Left kidney (tissue), 8 donors: ENCODE measurements at places on chromosomes 3 and 15.

DNA sequence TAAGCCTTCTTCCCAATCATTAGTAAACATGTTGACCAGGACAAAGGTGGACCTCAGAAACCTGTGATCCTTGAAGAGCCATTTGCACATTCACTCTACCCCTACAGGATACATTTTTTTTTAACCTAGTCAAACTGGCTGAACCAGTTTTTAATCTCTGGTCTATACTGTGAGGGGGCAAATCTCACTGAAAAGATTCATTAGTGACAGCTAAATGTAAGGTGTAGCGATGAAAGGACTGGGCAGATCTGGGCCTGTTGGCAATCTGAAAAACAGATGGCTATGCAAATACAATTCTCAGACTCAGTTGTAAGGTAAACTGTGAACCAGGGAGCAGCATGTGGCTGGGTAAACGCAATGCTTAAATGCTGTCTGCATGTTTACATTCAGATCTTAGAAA is 75.6 kb upstream of the SNTN start:
- DNase-seq, result peak; percentile 27

GRCh38 chr3:112546216-112546759 is 15.5 kb downstream of the ATG3 start:
- no peak for DNase-seq

DNA sequence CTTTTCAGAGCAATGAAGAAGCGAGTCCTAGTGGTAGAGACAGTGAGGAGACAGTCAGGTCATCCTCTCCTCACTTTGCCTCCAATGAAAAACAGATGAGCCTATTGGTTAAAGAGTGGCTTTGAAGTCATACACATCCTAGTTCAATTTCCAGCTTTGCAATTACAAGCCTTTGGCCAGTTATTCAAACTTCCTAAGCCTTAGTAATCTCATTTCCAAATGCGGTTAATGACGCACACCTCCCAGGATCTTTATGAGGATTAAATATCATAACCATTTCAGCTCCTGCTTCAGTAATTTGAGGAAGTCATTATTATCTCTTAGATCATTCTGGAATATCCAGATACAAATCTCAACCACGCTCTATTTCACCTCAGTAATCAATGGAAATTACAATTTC is 10.0 kb upstream of the ST6GAL1 start:
- no peak for DNase-seq

GRCh38 chr3:42516443-42516842 is 14.0 kb downstream of the VIPR1 start:
- DNase-seq, result no peak

DNA sequence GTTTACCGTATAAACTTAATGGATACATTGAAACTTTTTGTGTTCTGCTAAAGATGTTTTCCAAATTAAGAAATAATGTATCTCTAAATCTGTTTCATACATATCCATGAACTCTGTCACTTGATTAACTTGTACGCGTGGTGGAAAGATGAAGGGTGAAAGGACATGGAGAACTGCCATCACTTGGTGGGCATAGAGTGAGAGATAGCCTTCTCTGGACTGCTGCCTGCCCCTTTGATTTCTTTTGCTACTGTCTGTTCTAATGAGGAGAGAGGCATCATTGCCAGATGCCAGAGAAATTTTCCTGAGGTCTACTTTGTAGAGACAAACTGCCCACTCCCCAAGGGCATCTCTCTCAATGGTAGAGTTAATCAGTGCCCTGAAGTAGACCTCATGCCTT is 120.5 kb downstream of the SLMAP start:
- no peak for DNase-seq

DNA sequence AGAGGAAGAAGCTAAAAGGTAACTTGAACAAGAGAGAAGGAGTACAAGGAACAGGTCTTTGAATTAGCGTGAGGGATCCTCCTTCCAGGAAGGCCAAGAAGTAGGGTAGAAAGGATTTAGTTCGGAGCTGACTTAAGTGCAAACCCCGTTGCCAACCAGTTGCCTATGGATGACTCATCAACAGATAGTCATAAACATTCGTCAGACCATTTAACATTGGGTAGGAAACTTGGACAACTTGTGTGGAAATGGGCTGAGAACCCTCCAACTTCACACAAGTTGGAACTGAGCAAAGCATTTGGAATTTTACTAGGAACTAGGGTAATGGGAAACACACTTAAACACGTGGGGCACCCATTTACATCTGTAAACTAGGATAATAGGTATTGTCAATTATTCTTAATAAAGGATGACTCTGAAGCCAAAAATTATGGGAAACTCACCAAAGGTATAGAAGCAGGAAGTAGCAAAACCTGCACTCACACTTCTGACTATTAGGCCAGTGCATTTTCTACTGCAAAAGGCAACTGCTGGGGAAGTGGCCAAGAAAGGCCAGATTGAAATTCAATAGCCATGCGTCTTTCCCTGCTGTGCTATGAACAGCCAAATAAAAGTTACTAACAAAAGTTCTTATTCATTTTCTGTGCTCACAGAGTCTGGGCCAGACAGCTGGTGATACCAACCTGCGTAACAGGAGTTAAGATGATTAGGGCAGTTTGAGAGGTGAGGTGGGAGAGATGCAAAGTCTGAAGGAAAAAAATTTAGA is 174.5 kb upstream of the TMC3 start:
- DNase-seq, result no peak

GRCh38 chr15:78103406-78104118 is 11.2 kb downstream of the SH2D7 start:
- DNase-seq, result no peak

DNA sequence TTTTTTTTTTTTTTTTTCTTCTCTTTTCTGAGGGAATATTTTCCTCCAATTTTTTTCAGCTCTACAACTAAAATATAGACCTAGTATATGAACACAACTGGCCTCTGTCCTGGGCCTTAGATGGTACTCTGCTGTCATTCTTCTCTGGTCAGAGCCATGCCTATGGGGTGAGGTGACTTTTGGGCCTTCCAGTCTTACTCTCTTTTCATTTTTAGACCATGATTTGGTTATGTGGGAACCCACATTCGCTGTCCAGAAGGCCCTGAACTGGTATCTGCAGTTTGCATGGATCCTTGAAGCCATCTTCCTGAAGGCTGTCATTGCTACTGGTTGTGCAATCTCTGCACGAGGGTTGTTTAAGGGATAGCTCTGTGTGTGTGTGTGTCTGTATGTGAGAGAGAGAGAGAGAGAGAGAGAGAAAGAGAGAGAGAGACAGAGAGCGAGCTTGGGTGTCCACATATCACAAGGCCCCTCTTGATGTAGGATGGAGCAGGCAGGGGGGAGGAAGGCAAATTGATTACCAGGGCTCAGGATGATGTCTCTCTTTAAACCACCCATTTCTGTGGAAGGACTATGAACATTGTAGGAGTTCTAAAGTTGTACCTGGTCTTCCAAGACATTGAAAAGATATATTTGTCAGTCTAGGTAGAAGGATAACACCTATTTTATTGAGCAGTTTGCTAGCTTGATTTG is 6.9 kb downstream of the TGFBR2 start:
- DNase-seq, result no peak

DNA sequence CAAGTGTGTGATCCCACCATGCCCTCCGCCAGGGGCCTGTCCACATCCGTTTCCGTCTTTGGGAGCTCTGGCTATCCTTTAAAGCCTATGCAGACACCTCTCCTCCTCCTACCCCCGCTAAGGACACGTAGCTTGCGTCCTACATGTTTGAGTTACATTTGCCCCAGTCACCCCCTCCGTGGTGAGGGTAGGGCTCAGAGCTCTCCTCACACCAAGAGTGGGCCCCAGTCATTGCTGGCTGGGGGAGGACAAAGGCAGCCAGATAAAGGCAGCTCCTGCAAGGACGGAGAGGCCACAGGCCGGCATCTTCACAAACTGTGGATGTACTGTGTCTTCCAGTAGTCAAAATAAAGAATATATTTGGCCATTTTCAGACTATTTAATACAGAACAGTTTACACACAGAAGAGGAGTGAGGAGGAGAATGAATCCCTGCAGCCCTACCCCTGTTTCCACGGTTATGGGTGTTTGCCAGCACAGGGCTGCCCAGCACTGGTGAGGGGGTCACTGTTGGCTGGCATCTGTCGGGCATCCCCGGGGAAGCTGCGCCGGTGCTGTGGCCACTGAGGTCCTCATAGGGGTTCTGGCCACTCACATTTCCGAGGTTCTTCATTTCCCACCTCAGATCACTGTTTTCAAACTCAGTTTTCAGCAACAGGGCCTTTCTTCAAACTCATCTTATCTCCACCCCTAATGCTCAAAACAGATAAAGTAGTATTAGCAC is 118.7 kb downstream of the CHRNA7 start:
- DNase-seq, result no peak

DNA sequence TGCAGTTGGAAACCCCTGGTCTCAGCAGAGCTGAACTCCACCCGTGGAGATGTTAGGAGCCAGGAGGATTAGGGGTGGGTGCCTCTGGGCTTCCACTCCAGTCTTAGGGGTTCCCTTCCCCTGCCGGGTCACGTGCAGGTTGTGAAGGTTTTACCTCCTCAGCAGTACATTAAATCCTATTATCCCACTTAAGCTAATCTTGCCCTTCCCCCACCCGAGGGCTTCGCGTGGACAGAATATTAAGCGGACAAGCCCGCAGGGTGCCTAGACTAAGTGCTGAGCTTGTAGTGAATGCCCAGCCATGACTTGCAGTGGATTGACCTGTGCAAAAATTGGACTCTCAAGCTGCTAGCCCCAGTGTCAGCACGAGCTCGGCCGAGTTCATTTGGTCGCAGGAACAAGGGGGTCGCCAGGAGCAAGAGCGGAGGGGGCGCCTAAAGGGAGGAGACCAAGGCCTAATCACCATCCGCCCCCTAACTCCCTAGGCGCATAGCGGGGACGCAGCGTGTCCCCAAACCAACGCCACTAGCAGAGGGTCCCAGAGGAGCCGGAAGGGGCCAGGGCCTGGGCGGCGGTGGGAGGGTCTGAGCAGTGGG is 498 bp upstream of the SEMA4B start:
- DNase-seq, result no peak

DNA sequence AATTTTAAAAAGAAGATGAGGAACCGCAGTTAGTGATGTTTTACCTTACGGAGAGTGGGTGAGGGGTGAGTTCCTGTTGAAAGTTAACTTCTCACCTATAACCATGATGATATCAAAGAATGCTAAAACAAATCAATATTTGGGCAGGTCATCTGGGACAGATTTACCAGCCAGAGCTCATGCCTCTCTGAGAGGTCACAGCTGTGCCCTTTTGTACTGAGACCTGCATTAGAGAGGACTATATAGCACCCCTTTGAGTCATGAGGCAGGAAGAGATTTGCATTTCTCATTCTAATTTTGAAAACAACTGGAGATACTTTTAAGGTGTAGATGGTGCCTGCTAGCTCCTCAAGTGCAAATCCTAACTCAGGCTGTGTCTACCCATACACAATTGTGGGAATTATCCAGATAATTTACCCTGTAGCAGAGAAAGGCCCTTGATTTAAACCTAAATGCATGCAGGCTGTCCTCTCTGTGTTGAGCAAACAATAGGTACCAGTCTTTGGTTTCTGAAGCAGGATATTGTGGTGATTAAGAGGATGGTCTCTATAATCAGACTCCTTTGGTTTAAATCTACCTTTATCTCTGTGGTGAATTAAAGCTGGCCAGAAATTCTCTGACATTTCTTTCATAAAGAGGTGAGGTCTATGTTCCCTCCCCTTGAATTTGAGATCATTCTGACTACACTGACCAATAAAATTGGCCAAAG is 5.8 kb upstream of the TM4SF4 start:
- DNase-seq, result no peak

- DNase-seq, result no peak
These were observed 607 bp downstream of the MRPL47 start for GRCh38 chr3:179603831-179604230.

DNA sequence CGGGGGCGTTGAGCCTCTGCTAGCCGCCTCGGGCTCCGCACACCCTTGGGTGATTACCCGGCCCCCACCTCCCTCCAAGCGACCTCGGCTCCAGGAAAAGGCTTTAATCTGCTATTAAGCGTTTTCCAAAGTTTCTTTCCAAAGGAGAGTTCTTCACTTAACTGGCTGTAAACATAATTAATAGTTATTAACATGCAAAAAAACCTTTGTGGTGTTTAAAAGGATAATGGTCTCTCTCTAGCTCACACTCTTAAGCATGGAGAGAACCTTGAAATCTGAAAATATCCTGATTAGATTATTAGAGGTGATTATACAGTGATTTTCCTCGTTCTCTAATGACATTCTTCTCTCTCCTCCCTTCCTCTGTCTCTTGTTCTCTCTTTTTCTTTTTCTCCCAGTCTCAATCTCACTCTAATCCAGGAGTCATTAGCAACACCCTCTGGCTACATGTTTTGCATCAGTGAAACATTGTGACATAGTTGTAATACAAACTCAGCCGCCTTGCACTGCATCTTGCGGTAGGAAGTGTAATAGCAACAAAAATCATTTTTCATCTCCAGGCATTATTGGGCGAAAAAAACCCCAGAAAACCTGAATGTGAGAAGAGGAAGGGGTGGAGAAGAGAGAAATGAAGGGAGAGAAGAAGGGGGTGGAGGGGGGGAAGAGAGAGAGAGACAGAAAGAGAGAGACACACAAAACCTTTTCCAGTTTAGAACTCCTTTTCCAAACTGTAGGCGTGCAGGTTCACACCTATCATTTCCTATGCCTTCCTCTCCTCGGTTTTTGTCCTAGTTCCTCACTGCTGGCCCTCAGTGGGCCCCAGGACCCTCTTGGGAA is 24.4 kb downstream of the NR2F2 start:
- DNase-seq, result peak; percentile 73

DNA sequence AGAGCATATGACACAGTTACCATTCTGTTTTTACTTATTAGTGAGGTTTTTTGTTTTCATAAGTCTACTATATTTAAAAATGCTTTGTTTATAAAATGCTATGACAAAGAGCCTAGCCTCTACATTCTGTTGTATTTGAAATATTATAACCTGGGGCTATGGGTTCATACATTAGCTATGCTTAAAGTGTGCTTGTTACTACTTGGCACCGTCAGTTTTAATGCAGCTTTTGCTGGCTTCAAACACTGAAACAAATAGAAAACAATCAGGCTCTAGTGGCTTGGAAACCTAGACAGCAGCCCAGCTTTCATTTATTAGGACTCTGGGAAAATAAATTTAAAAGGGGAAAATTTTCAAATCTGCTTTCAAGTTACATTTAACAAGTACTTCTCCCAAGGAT is 635.9 kb downstream of the CADM2 start:
- no peak for DNase-seq

DNA sequence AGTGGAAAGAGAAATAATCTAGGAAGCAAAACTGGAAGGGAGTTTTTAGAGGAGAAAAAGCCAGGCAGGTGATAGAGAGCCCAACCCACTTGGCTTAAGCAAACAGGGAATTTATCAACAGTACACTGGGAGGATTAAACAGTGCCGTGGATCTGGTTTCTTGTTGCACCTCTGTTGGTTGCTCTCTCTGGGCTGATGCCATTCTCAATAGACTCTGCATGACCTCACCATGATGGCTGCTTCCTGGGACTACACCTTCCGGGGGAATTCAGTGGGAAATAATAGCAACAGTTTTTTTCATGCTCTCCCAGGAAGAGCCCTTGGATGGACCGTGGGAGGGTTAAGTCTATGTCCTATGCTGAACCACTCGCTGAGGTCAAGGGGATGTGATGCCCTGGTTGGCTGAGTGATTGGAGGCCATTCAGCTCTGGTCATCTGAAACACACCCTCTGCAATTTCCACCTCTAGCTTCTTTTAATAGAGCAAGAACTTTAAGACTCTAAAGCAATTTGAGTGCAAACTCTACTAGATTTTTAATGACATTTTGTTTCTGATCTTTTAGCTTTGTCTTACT is 74.2 kb downstream of the EPHB1 start:
- DNase-seq, result no peak
